HCT116 (cell line): ENCODE measurements at places on chromosomes 7 and 10. TPM values are rescaled to one million over a fixed set of nuclear protein-coding genes. Genes with fewer than 3 reads are reported as not detected.

Gene PSMG3
- total RNA-seq, result 60.9 TPM

Gene TMEM229A
- total RNA-seq, result not detected

GRCh38 chr7:27917119-27917518 lies 177.2 kb downstream of the TAX1BP1 start:
- H3K4me3 ChIP-seq, result no peak overlapping the region
- DNase-seq, result no peak
- H3K36me3 ChIP-seq, result no peaks in the 10 kb centered on the region

DNA sequence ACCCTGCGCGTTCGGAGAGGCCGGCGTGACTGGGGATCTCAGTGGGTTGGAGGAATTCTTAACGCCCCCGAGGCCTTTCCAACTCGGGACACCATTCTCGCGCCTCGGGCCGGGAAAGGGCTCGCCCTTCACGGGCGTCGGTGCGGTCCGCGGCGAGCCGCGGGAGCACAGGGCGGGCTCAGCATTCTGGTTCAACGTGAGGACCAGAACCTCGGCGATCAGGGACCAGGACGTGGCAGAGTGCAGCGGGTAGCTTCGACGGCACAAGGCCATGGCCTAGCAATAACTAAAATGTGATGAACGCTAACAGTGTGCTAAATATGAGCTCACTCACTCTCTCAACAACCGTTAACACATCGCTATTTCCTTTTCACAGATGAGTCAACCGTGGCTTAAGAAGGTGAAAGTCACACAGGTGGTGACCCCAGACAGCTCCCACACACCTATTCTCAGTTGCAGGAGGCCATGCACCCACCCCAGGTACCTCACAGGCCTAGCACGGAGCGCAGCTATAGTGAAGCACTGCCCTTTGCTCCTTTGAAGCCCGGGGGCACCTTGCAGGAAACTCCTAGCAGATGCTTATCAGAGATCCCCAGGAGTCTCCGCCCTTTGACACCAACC lies 4.5 kb upstream of the EMX2 start:
- no peak overlapping the region for H3K4me3 ChIP-seq
- H3K36me3 ChIP-seq, result no peaks in the 10 kb centered on the region
- no peak overlapping the region for H3K27ac ChIP-seq
- no peak for DNase-seq
- H3K4me1 ChIP-seq, result peaks cover 6% of the 10 kb centered on the region; the same call in 1 of the 2 replicates

GRCh38 chr10:4271193-4271592 lies 486.2 kb upstream of the KLF6 start:
- no peaks in the 10 kb centered on the region for H3K4me1 ChIP-seq
- H3K27me3 ChIP-seq, result no peaks in the 10 kb centered on the region
- DNase-seq, result no peak
- no peaks in the 10 kb centered on the region for H3K36me3 ChIP-seq
- no peak overlapping the region for H3K4me3 ChIP-seq
